ENCODE measurements at places on chromosomes 3 and 15.

DNA sequence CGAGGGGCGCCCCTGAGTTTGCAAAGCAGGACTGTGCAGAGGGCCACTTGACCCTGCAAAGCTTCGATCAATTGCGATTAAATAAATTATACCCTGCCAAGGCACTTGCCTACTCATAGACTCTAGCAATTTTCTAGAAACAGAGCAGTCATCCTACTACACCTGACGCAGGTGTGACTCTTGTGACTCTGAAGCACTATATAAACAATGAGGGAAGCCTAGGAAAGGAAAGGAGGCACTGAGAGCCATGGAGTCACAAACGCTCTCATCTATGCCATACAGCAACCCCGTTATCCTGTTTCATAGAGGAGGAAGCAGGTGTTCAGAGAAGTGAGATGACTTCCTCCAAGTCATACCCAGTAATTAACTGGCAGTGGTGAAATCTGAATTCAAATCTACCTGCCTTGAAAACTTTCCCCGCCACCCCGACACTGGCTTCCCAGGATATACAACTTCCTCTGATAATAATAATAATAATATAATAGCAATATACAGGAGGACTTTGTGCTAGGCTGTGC lies 14.4 kb downstream of the ARHGEF3 start:
- no peak for DNase-seq

GRCh38 chr15:98416222-98416855 lies 232.0 kb upstream of the IGF1R start:
- no peak for DNase-seq

DNA sequence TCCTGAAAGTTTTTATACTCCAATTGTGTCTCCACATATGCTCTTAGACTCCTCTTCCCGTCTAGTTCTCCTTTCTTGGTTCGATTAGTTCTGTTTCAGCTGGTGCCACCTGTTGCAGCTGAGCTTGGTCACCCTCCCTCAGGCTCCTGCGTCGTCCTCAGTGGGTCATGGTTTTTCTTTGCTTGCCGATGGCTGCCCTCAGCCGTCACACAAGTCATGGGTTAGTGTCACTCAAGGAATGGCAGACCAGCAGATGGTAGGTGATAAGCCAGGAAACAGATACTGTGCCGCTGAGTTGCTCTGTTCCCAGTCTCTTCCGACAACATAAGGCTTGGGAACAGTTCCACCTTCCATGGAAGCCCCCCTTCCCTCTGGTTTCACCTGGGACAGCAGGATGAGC lies 109.9 kb downstream of the IGF1R start:
- DNase-seq: no peak

DNA sequence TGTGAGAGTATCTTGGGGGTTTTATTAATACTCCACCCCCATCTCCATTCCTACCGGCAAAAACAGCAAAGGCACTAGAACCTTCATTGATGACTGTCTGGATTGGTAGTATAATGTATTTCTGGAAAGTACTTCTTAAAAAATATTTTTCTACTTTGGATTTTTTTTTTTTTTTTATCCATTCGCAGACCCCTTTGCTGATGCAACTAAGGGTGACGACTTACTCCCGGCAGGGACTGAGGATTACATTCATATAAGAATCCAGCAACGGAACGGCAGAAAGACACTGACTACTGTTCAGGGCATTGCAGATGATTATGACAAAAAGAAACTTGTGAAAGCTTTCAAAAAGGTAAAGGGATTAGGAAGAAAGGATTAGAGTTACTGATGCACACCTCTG lies 1.2 kb downstream of the EIF1B start:
- no peak for DNase-seq

DNA sequence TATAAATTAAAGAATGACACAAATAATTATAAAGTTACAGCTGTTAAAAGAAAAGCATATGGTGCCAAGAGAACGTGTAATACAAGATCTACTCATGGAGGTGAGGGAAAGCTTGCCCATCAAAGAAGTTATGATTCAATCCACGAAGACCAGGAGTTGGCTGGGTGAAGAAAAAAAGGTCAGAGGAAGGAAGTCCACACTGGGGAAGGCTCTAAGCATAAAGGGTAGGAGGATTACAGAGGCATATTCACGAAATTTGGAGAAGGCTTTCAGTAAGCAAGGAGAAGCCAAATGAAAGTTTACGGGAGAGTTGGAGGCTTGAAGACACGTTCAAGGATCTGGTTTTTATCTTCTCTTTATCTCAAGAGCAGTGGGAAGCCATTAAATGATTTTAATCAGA lies 1.8 kb upstream of the TGFBR2 start:
- DNase-seq: no peak

GRCh38 chr15:89825271-89825940 lies 10.8 kb upstream of the ANPEP start:
- DNase-seq: no peak

DNA sequence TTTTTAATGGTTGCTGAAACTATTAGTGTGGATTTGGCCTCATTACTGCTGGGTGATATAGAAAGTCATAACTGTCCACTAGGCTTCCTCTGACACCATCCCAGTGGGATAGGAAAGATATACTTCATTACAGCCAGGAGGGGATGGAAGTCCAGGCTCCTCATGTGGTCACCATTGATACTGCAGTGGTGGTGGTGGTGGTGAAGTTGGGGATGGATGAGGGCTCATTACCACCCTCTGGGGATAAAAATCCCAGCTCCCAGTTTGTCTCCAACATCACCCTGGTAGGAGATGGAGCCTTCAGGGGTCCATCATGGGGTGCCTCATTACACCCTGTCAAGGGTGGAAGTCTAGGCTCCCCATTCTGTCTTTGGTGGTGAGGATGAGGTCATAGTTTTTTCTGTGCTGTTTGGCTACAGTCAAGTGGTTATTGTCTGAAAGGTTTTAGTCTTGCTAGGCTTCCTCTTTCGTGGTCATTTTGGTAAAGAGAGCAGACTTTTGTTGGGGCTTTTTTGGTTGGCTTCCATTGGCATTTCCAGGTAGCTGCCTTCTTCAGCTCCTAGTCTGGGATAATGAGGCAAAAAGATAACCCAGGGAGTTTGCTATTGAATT lies 30.1 kb upstream of the FILIP1L start:
- no peak for DNase-seq

- no peak for DNase-seq
Measured at GRCh38 chr3:52053307-52054304, 2.8 kb downstream of the DUSP7 start.

DNA sequence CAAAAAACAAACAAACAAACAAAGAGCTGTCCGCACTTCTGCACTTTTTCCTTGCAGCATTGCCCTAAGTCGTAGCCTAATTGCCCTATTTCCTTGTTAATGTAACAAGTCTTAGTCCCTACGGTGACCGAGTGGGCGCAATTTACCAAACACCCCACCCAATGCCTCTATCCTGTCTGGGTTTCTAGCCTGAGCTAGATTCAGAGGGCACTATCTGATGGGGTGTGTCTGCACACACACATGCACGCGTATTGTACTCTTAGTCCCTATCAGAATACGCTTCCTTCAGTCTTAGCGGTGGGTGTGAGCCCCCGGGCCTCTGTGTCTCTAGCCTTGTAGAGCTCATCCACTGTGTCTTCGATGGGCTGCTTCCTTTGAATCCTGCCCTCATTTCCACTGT lies 125.9 kb upstream of the DLG1 start:
- no peak for DNase-seq

- no peak for DNase-seq
Measured at GRCh38 chr3:25784971-25785370, 1.7 kb upstream of the NGLY1 start.

GRCh38 chr15:37004373-37004869 lies 95.9 kb downstream of the MEIS2 start:
- no peak for DNase-seq

DNA sequence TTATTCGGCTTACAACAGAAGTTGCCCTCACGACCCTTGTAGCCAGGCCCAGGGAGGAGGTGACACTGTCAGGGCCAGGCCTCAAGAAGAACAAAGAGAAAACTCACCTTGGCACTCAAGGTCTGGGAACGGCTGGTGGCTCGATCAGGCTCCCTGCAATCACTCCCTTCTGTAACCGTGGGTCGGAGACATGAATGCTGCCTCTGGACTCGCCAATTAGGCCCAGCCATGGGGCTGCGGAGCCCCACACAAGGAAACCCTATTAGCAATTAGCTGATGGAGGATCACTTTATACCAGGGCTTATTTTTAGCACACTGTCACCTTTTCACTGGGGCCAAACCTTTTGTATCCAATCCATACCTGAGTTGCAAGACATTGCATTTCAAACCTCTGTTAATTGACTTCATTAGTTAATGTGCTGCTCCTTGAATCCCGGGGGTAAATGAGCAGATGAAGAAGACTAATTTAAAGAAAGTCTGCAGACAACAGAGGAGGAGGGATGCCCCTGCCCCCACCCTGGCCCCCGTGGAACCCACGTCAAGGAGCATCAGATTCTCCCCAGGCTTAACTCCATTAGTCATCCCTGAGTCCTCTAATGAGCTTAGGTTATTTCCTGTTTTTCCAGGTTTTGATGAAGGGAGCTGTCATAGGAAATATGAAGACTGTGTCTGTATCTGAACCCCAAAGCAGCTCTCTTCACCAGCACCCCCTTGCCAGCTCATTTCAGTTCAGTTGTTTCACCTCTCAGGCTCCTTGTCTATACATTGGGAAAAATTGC lies 255.3 kb downstream of the RORA start:
- DNase-seq: no peak

DNA sequence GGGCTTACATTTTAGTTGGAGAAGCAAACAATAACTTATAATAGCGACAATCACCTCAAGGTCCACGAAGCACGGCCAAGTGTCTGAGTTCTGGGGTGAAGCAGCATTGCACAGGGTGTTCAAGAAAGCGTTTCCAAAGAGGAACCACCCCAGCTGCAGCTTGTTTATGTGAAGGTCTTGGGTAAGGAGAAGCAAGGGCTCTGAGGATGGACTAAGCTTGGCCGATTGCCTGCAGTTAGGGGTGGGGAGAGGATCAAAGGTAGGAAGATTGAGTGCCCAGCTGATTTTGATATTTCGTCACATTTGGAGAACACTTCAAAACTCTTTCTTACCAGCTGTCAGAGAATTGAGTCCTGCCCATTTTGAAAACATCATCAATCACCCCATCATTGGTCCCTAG lies 321.6 kb upstream of the DNAJC19 start:
- no peak for DNase-seq

DNA sequence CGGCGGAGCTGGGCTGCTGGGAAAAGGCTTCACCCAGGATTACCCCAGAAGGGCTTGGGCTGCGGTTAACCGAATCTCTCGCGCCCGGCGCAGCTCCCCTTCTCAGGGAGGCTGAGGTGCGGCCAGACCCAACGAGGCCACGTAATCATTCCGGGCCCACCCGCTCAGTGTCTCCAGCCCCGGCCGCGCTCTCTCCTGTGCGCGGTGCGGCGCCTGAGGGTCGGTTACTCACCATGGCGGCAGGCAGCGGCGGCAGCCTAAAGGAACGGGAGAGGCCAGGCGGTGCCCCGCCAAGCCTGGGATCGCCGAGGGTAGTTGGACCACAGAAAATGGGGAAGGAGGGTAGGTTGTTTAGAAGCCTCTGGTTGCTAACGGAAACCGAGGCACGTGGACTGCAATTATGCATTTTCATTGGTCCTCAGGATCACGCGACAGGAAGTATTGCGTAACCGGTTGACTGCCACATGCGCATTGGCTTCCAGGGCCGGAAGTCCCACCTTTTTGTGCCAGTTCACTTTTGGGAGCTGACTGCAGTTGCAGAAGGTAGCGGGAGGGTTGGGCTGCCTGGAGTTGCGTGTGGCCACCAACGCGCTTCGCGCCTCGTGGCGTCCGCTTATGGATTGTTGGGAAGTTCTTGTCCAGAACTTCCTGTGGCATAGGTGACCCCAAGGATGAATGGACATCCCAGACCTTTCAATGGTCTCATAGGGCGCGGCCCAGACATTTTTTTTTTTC lies at the start of gene LZTFL1:
Gene LZTFL1 (minus strand): TSS at position 363 of the 735 bp plus-strand sequence. CDS start 128 bp downstream, at position 235.
- peak; percentile 78 for DNase-seq

GRCh38 chr15:26773067-26773877 lies 406 bp upstream of the GABRB3 start:
- DNase-seq: no peak

GRCh38 chr3:11260460-11260859 lies 11.7 kb upstream of the ATG7 start:
- DNase-seq: no peak

Data from SK-N-MC (cell line).